ENCODE measurements at places on chromosomes 1 and 21.

GRCh38 chr21:33270986-33271385 lies 4.8 kb downstream of the IL10RB start:
- no peak for DNase-seq

DNA sequence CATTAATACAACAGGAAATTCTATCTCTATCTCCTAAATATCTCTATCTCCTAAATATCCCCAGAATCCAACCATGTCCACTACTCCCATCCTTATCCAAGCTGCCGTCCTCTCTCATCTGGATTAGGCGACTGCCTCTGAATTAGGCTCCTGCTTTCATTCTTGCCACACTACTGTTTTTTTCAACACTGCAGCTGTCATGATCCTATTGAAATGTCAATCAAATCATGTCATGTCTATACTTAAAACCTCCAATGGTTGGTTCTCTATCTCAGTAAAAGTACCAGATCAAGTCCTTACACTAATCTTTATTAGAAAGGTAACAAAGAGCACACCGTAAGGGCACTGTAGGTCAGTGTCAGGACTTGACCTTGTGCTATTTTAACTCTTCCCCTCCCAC lies 82.0 kb upstream of the NFIA start:
- no peak for DNase-seq

GRCh38 chr1:203992440-203992839 lies 80.5 kb upstream of the SOX13 start:
- DNase-seq = no peak

DNA sequence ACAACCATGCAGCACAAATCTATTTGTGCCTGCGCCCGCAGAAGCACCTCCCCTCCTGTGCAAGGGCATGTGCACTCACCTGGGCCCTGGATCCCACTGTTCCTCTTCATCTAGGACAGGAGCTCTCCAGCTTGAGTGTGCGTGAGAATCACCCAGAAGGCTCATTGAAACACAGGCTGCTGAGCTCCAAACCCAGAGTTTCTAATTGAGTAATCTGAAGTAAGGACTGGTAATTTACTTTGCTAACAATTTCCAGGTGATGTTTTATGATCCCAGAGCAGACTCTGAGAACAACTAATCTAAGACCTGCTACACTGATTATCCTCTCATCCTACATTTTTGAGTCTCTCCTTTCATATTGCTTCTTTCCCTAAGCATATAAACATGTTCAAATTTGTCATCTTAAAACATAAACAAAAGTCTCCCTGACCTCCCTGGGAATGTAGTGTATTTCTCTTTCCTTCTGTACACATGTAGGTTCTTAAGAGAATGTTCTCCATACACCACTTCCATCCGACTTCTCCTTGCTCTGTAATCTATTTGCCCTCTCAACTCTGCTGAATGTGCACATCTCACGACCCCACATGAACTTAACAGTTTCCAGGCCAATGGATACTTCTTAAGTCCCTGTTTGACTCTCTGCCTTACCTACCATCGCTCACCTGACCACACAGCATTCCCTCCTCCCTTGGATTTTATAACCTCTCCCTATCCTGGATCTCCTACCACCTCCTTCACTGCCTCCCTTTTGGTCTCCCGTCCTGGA lies 522.5 kb downstream of the SMYD3 start:
- DNase-seq = no peak

GRCh38 chr1:6511561-6512244 lies 20.2 kb upstream of the PLEKHG5 start:
- DNase-seq = no peak

DNA sequence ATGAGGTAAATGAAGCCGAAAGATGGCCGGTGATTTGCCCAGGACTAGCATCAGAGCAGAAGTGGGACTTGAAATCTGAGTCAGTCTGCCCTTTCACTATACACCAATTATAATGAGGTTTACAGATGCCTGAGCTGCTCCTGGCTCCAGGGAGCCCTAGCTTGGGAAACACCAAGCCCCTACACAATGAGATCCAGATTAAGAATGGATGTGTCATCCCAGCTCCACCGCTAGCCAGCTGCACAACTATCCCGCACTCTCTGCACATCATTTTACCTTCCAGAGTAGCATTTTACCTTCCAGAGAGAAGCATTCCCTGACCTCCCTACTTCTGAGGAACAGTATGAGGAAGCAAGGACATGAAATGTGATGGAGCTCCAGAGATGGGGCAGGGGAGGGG lies 27.0 kb downstream of the SERTAD4 start:
- DNase-seq = no peak

- no peak for DNase-seq
Observed at GRCh38 chr21:34085129-34085528, 11.8 kb downstream of the MRPS6 start.

GRCh38 chr1:91683598-91683951 lies 182.9 kb downstream of the CDC7 start:
- DNase-seq = no peak

GRCh38 chr1:33349081-33349759 lies 28.3 kb upstream of the A3GALT2 start:
- peak; percentile 10 for DNase-seq

- DNase-seq = no peak
Observed at GRCh38 chr1:57165546-57165945, 199.7 kb upstream of the C8B start.

DNA sequence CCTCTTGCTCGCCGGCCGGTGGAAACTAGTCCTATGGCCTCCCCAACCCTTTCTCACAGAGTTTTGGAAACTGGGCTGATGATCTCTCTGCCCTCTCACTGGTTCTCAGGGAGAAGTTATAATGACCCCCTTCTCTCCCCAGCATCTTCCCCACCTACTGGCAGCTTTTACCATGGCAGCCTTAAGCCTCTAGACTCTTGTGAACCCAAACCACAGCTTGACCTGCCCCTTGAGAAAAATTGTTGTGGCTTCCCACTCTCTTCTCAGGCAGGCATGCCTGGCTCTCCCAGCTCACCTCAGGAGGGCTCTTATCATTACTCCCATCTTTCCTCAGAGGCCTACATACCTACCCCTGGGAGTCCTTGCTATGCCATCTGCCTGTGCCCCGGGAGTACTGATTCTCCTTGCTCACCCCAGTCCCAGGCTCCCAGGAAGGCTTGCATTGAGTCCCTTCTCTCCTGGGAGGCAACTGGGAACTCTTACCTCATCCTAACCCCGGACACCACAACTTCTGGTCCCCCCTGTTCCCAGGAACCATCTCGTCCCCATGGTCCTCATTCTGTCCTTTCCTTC lies 1.6 kb downstream of the NSUN4 start:
- no peak for DNase-seq

- DNase-seq = no peak
Observed at GRCh38 chr1:227940791-227941241, 6.9 kb downstream of the WNT9A start.

- no peak for DNase-seq
Observed at GRCh38 chr1:173122344-173122935, 71.7 kb upstream of the TNFSF18 start.

DNA sequence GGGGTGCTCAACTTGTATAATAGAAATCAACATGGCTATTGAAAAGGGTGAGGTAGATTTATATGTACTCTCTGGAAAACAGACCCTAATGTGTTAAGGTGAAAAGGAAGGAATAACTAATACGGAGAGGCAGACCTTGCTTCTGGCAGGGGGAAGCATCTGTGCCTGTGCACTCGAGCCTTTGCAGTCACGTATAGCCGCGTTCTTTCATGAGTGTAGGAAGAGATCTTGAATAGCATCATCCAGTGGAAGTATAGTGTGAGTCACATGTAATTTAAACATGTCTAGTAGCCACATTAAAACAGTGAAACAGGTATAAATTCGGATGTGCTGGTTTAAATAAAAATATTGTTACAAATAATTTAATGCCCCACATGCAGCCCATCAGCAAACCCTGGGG lies 3.0 kb downstream of the A3GALT2 start:
- DNase-seq = no peak

- DNase-seq = no peak
Observed at GRCh38 chr1:19338323-19338762, 26.2 kb downstream of the SLC66A1 start.

DNA sequence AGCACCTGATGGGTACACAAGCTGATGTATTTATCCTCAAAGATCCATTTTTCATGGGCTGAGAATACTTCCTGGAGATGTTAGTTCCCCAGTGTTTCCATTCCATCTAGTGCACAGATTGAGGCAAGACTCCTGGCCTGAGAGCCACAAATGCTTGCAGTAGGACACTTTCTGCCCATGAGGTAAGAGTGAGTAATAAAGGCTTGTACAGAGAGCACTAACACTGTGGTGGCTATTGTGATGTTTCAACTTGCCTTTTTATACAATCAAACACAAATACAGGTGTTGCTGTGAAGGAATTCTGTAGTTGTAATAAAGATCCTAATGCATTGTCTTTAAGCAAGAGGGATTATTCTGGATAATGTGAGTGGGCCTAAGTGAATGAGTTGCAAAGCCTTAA lies 186.1 kb upstream of the ADAMTS5 start:
- no peak for DNase-seq

DNA sequence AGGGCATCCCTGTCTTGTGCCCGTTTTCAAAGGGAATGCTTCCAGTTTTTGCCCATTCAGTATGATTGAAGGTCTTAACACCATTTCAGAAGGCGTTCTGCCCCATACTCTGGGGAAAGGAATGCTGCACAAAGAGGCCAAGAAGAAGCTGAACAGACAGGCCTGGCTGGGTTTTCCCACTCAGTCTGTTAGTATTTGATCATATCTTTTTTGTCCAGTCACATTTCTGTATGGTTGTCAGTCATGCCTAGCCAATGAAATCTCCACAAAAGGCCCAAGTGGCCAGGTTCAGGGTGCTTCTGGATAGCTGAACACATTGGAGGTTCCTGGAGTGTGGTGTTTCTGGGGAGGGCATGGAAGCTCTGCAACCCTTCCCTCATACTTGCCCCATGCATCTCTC lies 72.1 kb downstream of the NEK7 start:
- DNase-seq = no peak

GRCh38 chr1:30743584-30744059 lies 14.0 kb downstream of the LAPTM5 start:
- DNase-seq = peak; percentile 63

DNA sequence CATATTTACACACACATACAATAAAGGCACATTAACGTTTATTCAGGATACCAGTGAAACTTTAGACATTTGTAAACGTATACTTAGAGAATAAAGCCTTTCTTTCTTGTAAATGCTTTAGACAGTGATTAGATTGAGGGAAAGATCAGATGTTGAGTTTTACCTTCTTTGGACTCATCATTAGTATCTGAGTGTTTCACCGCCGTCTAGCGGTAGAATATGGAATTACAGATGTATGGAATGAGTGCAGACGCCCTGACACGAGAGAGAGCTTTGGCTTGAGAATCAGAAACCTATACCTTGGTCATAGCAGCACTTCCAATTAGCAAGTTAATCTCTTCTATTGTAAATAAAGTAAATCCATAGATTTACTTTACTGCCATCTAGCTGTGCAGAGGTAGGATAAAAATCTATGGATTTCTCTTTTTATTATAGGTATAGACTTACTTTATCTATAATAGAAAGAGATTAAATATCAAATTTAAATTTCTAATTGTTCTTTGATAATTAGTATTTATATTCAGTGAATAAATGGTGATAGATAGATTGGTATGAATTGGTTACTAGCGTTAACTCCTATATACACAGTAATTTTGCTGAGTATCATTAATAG lies 12.6 kb downstream of the FLG2 start:
- no peak for DNase-seq

- no peak for DNase-seq
Observed at GRCh38 chr1:180594723-180595122, 36.0 kb downstream of the OVAAL start.
